ENCODE measurements at places on chromosomes 16 and 17. TPM values are rescaled to one million over a fixed set of nuclear protein-coding genes. Genes with fewer than 3 reads are reported as not detected.

Gene ABCA9
- 0.29 TPM for total RNA-seq

Gene BIRC5
- 10.9 TPM for total RNA-seq

Gene SPNS2
- total RNA-seq: 0.70 TPM

Gene RAB34
- total RNA-seq: 131 TPM

Gene KRTAP4-1
- not detected for total RNA-seq

Gene ANKRD40
- 36.1 TPM for total RNA-seq

GRCh38 chr16:9047689-9048301, 43.6 kb upstream of the HAPSTR1 start:
- DNase-seq: peak; percentile 86
- peak overlapping the region; percentile 95 for H3K27ac ChIP-seq
- H3K4me3 ChIP-seq: peak overlapping the region; percentile 40
- H3K4me1 ChIP-seq: peaks cover 33% of the 10 kb centered on the region

GRCh38 chr16:68369697-68370580, 59.1 kb downstream of the PRMT7 start:
- peak; percentile 82 for DNase-seq
- no peaks in the 10 kb centered on the region for H3K36me3 ChIP-seq
- no peaks in the 10 kb centered on the region for H3K4me1 ChIP-seq
- no peak overlapping the region for H3K27ac ChIP-seq
- H3K4me3 ChIP-seq: no peak overlapping the region
- H3K27me3 ChIP-seq: peaks cover 3% of the 10 kb centered on the region

- H3K4me3 ChIP-seq: no peak overlapping the region
- H3K36me3 ChIP-seq: no peaks in the 10 kb centered on the region
- no peak for DNase-seq
- H3K4me1 ChIP-seq: peaks cover 8% of the 10 kb centered on the region
- H3K27ac ChIP-seq: no peak overlapping the region
Observed at GRCh38 chr16:81740169-81740568, 38.9 kb upstream of the PLCG2 start.

DNA sequence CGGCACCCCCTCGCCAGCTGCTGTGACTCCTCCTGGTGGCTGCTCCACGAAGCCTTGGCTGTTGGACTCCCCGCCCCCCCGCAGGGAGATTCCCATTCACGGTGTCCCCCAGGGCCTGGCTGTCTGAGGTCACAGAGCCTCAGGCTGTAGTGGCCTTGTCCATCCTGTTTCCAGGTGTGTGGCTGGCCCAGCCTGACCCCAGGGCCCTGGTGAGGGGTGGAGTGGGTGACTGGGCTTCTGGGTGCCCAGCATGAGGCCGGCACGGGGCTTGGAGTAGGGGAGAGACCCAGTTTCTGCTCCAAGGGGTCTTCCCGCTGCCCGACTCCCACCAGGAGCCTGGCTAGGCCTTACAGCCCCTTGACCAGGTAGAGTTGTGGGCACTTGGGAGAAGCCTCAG, 10.4 kb downstream of the PRSS27 start:
- H3K4me1 ChIP-seq: no peaks in the 10 kb centered on the region
- no peak overlapping the region for H3K27ac ChIP-seq
- no peak overlapping the region for H3K4me3 ChIP-seq

- H3K4me1 ChIP-seq: peaks cover under 1% of the 10 kb centered on the region
- peak; percentile 81 for DNase-seq
- no peaks in the 10 kb centered on the region for H3K27me3 ChIP-seq
- no peak overlapping the region for H3K4me3 ChIP-seq
- H3K27ac ChIP-seq: no peak overlapping the region
- peaks cover 5% of the 10 kb centered on the region for H3K36me3 ChIP-seq
Observed at GRCh38 chr17:2700030-2700490, 11.5 kb downstream of the CLUH start.

DNA sequence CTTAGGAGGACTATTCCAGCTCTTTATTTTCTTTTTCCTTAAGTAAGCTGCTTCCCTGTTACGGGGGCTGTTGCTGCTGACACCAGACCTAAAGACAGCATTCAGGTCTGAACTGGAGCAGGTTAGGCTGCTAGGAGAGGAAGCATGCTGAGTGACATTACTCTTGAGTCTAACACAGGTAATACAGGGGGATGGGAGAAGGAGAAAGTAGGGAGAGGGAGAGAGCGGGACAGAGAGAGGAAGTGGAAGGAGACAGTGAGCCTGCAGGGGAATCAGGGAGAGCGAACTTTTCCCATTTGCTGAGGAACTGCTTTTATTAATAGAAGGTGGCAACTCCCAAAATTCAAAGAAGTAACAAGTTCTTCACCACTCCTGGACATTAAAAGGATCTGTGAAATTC, 130.9 kb downstream of the PARN start:
- peak overlapping the region; percentile 68 for H3K27ac ChIP-seq
- DNase-seq: no peak
- peaks cover 4% of the 10 kb centered on the region for H3K36me3 ChIP-seq

DNA sequence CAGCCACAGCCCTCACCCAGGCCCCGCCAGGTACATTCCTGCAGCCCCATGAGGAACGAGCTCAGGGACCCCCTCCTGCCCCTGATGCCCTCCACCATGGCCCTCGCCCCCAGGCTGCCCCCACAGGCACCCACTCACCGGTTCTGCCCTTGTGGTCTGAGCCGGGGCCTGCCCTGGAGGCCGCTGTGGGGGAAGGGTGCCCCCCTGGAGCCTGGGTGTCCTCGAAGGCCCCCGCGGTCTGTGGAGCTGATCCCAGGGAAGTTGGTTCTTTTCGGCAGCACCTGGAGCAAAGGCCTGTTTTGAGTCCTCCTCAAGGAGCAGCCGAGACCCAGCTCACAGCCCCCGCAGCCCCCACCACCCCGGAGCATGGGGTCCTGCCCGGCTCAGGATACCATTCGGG, 2.4 kb downstream of the PABPN1L start:
- no peak overlapping the region for H3K27ac ChIP-seq
- H3K4me1 ChIP-seq: no peaks in the 10 kb centered on the region
- no peak overlapping the region for H3K4me3 ChIP-seq
- peaks cover 9% of the 10 kb centered on the region for H3K27me3 ChIP-seq
- H3K36me3 ChIP-seq: peaks cover 3% of the 10 kb centered on the region
- DNase-seq: no peak

Measured in chondrocyte (in vitro differentiated cells).